BE2C (cell line): ENCODE measurements at places on chromosomes 5 and 9.
A peak's percentile ranks its signal among the peaks of the same experiment; 100 is the strongest.

- DNase-seq: no peak
These were observed 980.8 kb upstream of the CTNND2 start for GRCh38 chr5:12885018-12885417.

DNA sequence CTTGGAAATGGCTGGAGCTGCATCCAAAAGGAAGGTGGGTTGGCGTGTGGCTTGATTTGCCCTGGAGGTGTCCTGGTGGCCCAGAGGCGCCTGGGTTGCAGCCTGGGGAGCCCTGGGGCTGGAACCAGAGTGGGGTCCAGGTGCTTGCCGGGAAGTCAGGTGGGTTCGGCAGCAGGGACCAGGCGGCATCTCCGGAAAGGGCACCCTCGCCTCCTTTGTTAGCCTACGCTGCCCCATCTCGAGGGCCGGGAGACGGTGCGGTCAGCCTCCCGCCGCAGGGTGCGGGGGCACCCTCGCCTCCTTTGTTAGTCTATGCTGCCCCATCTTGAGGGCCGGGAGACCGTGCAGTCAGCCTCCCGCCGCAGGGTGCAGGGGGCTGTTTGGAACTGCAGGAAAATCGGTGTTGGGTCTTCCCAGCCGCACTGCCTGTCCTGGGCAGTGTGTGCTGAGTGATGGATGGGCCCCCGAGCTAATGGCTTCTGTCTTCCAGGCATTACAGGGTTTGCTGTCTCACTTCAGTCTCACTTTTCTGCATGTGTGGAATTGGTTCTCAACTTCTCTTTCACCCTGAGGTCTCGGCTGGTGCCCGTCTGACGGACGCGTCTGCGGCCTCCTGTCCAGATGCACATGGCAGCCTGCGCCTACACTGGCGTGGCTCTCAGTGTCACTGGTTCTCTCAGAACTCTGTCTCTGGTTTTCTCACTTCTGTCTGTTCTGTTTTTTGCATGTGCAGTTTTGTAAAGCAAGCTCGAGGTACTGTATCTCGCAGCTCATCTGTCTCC is 139.0 kb downstream of the CACNA1B start:
- no peak for DNase-seq

- no peak for DNase-seq
These were observed 61.0 kb upstream of the SMIM23 start for GRCh38 chr5:171724468-171725204.

DNA sequence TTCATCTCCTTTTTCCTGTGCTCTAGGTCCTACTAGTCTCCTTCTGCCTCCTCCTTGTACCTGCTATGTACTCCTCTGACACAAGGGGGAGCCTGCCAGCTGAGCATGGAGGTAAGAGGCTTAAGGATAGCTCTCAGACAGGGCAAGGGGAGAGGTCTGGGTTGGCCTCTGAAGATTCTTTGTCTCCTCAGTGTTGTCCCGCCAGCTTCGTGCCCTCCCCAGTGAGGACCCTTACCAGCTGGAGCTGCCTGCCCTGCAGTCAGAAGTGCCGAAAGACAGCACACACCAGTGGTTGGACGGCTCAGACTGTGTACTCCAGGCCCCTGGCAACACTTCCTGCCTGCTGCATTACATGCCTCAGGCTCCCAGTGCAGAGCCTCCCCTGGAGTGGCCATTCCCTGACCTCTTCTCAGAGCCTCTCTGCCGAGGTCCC is 3.8 kb downstream of the CREB3 start:
- DNase-seq: peak; percentile 79

- DNase-seq: no peak
These were observed 760 bp downstream of the ALDH1B1 start for GRCh38 chr9:38393128-38393796.

DNA sequence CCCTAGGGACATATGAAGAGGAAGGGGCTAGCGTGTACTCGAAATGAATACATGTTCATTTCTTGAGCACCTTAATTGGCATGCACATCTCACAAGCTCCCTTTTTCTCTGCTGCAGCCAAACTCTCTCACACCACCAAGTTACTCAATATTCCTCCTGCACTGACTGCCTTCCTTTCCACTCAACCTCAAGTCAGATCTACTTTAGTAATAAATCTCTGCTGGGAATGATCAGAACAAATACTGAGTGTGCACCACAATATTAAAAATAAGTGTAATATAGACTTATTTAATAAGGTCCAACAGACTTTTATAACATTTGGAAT is 995.8 kb upstream of the WWC1 start:
- no peak for DNase-seq
